ENCODE measurements at places on chromosomes 7 and 10.

- DNase-seq: no peak
- H3K36me3 ChIP-seq: no peaks in the 10 kb centered on the region
- H3K27ac ChIP-seq: no peak overlapping the region
Observed at GRCh38 chr7:158836692-158837091, 7.4 kb upstream of the ESYT2 start.

GRCh38 chr10:79244068-79244442 lies 103.2 kb upstream of the PPIF start:
- H3K27me3 ChIP-seq: no peaks in the 10 kb centered on the region
- peak overlapping the region; percentile 53 for H3K4me3 ChIP-seq
- no peak for DNase-seq
- no peaks in the 10 kb centered on the region for H3K36me3 ChIP-seq
- peak overlapping the region; percentile 52 for H3K27ac ChIP-seq

DNA sequence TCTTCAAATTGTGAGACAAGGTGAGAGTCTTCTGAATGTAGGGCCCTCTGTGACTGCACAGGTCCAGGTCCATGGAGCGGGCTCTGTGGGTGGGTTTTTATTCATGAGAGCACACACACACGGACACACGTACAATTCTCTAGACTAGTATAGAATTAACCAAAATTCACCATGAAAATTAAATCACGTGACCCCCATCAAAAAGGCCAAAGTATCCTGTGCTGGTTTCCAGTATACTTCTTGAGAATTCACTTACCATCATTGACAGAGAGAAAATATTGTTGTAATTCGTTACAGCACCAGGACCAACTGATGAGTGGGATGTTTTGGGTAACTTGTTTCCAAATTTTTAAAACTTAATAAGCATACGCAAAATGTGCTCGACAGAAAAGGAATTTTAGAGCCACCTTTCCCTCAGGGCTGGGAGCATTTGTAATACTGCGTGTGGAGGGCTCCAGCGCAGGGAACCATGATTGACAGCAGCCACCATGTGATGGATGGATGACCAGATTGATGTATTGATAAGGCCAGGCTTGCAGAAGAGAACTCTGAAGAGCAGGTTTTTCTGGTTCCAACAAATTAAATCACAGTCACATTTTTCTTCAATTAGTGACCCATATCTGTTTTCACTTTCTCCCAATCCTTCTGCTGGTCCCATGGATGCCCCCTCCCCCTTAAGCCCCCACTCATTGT lies 14.9 kb upstream of the DNTT start:
- no peak for DNase-seq
- H3K36me3 ChIP-seq: no peaks in the 10 kb centered on the region

DNA sequence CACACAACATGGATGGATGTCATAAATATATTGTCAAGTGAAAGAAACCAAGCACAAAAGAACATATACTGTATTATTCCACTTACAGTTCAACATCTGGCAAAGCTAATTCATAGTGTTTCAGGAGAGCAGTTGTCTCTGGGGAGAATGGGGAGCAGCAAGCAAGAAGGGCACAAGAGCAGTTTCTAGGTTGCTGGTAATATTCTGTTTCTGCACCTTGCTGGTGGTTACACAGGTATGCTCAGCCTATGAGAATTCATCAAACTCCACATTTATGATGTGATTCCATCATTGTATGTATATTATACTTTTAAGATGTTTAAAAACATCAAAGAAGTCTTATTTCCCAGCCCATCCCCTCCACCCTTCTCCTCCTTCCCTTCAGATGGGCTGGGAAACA lies 18.1 kb upstream of the PALS2 start:
- no peak for DNase-seq
- H3K27ac ChIP-seq: no peak overlapping the region
- no peaks in the 10 kb centered on the region for H3K4me1 ChIP-seq

DNA sequence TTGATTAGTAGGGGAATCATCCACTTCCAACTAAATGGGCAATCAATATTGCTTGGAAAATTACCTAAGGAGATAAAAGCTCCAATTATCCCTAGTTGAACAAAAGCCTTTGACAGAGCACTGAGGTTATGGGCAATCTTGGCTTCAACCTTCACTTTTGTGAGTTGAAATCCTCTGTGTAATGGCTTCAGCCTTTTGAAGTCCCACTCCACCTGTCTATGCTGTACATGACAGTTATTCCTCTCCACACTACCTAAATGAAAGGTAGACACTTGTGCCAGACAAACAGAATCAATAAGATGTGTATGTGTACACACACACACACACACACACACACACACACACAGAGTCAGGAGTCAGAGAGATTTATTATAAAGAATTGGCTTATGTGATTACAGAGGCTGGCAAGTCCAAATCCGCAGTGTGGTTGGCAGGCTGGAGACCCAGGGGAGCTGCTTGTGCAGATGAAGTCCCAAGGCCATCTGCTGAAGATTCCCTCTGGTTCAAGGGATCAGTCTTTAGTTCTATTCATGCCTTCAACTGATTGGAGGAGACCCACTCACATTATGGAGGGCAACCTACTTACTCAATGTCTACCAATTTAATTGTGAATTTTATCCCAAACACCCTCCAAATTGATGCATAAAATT lies 164.8 kb upstream of the CDC14C start:
- no peaks in the 10 kb centered on the region for H3K27me3 ChIP-seq
- H3K27ac ChIP-seq: no peak overlapping the region
- H3K4me1 ChIP-seq: no peaks in the 10 kb centered on the region
- no peak for DNase-seq
- no peaks in the 10 kb centered on the region for H3K36me3 ChIP-seq

DNA sequence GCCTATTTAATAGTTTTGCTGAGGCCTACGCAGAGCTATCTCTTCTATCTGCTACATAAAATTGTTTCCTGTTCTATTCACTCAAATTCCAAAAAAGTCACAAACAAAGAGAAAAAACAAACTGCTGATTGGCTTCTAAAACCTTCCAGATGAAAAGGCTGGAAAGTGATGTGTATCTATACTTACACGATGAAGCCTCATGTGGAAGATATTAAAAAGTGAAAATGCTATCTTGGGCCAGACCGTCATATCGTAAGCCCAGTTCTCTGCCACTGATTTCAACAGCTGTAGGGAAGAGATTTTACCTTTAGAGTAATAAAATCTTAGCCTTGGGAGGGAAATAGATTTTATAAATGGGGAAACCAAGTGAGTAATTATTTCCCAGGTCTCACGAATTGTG lies 394.8 kb downstream of the KIF20B start:
- no peak overlapping the region for H3K27ac ChIP-seq
- H3K4me3 ChIP-seq: no peak overlapping the region
- H3K36me3 ChIP-seq: no peaks in the 10 kb centered on the region

DNA sequence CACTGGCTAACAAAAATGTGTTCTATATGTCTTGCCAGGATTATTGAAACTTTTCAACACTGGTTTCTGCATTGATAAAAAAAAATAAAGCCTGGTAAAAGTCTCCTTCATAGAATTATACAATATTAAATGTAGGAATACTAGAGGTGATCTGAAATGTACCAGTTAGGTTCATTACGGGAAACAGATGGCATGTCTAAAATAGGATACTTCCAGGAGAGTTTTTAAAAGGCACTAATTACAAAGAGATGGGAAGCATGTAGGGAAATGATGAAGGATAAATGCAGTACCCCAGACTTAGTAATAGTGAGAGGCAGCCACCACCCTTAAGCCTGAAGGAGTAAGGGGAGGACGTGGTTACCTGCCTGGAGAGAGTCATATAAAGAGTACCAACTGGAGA lies 107.0 kb upstream of the NPSR1 start:
- H3K36me3 ChIP-seq: no peaks in the 10 kb centered on the region
- DNase-seq: no peak
- no peak overlapping the region for H3K27ac ChIP-seq
- no peak overlapping the region for H3K4me3 ChIP-seq

DNA sequence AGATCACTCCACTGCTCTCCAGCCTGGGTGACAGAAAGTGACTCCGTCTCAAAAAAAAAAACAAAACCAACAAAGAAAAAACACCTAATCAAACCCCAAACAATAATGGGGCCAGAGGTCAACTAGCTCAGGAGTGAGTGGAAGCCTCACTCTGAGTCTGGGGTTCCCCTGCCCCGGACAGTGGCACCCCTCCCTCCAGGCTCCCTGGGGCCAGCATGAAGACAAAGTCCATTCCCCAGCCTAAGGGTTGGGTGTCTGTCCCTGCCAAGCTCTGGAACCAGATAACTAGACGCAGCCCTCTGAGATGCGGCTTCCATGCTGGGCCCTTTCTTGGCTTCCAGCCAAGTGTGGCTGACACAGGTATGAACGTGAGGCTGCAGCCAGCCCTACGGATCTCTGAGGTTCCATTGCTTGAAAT lies 1.7 kb upstream of the FUOM start:
- peaks cover 5% of the 10 kb centered on the region for H3K36me3 ChIP-seq
- peaks cover 22% of the 10 kb centered on the region for H3K4me1 ChIP-seq

GRCh38 chr7:112144284-112145059 lies 61.7 kb downstream of the DOCK4 start:
- no peak overlapping the region for H3K4me3 ChIP-seq
- no peaks in the 10 kb centered on the region for H3K27me3 ChIP-seq
- no peaks in the 10 kb centered on the region for H3K4me1 ChIP-seq

GRCh38 chr10:30868611-30869010 lies 163.1 kb downstream of the ZNF438 start:
- no peak overlapping the region for H3K27ac ChIP-seq
- no peak for DNase-seq
- H3K4me3 ChIP-seq: no peak overlapping the region
- no peaks in the 10 kb centered on the region for H3K4me1 ChIP-seq

GRCh38 chr10:57023626-57024025 lies 662.6 kb upstream of the ZWINT start:
- no peaks in the 10 kb centered on the region for H3K36me3 ChIP-seq
- no peak overlapping the region for H3K27ac ChIP-seq
- H3K27me3 ChIP-seq: no peaks in the 10 kb centered on the region
- no peaks in the 10 kb centered on the region for H3K4me1 ChIP-seq
- no peak overlapping the region for H3K4me3 ChIP-seq
- no peak for DNase-seq

- DNase-seq: no peak
- H3K27me3 ChIP-seq: no peaks in the 10 kb centered on the region
- no peak overlapping the region for H3K27ac ChIP-seq
- no peak overlapping the region for H3K4me3 ChIP-seq
Observed at GRCh38 chr10:28248092-28248491, 54.8 kb downstream of the MPP7 start.

DNA sequence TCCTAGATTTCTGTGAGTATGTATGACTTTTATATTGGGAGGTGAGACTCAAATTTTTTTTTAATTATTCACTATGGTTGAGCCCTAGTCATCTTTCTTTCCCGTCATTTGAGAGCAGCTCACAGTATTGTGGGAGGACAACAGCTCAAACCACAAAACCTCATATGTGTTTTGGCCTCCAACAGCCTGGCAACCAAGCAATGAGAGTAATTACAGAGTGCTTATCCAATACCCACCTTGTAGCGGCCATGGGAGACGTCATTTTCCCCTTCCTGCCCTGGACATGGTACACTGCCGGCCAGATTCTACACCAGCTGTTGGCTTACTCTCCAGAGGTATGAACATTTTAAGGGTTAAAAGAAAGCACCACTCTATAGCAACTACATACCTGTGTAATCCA lies 49.1 kb downstream of the DOCK4 start:
- no peak overlapping the region for H3K4me3 ChIP-seq
- H3K36me3 ChIP-seq: no peaks in the 10 kb centered on the region
- DNase-seq: no peak
- peaks cover 3% of the 10 kb centered on the region for H3K27me3 ChIP-seq
- no peak overlapping the region for H3K27ac ChIP-seq

DNA sequence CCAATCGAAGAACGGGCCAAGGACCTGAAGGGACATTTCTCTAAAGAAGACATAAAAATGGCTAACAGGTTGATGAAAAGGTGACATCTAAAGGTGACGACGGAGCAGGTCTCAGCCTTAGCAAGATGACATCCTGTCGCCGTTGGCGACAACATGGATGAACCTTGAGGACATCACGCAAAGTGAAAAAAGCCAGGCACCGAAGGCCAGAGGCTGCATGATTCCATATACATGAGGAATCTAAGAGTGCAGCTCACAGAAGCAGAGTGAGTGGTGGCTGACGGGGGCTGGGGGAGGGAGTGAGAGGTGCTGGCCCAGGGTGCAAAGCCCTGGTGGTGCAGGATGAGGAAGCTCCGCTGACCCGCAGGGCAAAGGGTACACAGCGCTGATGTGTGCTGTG lies 34.1 kb upstream of the NKX6-2 start:
- DNase-seq: no peak
- H3K4me1 ChIP-seq: no peaks in the 10 kb centered on the region
- H3K27ac ChIP-seq: no peak overlapping the region
- H3K36me3 ChIP-seq: no peaks in the 10 kb centered on the region
- H3K27me3 ChIP-seq: peaks cover 8% of the 10 kb centered on the region

DNA sequence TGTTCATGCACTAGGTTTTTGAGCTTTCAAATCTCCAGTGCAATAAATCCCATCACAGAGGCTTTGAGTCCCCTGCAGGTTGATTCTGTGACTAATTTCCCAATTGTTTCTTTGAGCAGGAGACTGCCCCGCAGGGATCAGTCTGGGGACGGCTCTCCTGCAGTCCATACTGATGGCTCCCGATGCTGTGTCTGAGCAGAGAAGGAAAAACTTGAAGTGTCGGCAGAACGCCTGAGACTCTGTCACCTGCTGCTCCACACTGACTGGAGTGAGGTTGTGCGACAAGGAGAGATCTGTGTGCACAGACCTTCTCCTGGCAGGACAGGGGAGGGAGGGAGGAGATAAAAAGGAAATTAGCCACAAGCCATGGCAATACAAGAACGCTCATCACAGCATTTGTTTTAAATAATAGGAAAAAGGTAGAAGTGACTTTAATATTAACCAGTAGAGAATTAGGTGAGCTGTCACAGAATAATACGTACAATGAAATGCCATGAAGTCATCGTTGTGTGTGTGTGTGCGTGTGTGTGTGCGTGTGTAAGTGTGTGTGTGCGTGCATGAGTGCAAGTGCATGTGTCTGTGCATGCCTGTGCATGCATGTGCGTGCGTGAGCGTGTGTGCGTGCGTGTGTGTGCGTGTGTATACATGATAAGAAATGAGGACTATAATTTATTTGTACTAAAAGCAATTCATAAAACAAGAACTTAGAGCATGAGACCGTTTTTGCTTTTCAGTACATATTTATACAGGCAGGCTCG lies 38.2 kb downstream of the HTR5A start:
- no peaks in the 10 kb centered on the region for H3K4me1 ChIP-seq
- H3K36me3 ChIP-seq: no peaks in the 10 kb centered on the region
- H3K27me3 ChIP-seq: peaks cover 6% of the 10 kb centered on the region

Measured in CD4-positive, alpha-beta T cell (primary cell).